Coronary artery (tissue), 2 donors: ENCODE measurements at places on chromosomes 1 and 21.

GRCh38 chr1:224784265-224785039 lies 145.0 kb upstream of the DNAH14 start:
- DNase-seq: no peak

GRCh38 chr1:164958982-164959768 lies 397.3 kb downstream of the LMX1A start:
- no peak for DNase-seq

DNA sequence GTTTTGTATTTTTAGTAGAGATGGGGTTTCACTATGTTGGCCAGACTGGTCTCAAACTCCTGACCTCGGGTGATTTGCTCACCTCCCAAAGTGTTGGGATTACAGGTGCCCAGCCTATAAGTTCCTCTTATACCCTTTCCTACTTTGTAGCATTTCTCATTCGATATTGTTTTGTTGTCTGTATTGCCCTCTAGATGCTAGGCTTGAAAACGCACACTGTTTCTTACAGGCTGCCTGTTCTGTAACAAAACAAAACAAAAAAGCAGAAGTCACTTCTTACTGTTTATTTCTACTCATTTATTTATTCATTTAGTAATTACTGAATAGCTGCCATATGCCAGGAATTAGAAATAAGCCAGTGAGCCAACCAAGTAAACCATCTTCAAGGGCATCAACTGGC lies 136.9 kb upstream of the BMP8A start:
- no peak for DNase-seq

GRCh38 chr1:165576536-165576935 lies 32.7 kb downstream of the LRRC52 start:
- DNase-seq: no peak

DNA sequence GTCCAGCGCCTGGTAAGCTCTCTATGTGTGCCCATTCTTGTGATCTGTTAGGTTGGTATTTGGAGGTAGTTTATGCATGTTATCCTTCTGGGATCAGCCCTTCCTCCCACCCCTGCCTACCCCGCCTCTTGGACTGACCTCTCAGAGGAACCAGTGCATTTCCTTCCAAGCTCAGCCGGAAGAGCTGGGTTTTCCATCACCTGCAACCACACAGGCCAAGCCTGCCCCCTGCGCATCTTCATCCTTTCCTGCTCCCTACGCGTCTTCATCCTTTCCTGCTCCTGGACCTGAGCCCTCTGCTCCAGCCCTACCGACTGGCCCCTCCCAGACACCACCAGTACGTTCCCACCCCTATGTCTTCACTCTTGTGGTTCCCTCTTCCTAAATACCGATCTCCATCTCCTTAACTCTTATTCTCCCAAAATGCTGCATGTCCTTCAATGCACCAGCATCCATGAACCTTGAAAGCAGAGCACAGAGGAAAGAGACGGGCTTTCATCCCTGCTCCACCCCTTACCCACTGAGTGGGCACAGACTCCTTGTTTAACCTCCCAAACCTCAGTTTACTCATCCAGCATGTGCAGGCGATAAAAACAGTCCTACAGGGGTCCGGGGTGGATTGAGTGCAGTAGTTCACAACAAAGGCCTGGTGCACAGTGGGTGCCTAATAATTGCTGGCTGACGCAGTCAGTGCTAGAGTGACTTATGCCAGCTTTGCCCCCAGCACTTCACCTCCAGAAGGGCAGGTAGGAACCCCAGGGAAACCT lies 526.3 kb downstream of the MATN1 start:
- no peak for DNase-seq

GRCh38 chr1:221241592-221241991 lies 362.3 kb downstream of the HLX start:
- no peak for DNase-seq

DNA sequence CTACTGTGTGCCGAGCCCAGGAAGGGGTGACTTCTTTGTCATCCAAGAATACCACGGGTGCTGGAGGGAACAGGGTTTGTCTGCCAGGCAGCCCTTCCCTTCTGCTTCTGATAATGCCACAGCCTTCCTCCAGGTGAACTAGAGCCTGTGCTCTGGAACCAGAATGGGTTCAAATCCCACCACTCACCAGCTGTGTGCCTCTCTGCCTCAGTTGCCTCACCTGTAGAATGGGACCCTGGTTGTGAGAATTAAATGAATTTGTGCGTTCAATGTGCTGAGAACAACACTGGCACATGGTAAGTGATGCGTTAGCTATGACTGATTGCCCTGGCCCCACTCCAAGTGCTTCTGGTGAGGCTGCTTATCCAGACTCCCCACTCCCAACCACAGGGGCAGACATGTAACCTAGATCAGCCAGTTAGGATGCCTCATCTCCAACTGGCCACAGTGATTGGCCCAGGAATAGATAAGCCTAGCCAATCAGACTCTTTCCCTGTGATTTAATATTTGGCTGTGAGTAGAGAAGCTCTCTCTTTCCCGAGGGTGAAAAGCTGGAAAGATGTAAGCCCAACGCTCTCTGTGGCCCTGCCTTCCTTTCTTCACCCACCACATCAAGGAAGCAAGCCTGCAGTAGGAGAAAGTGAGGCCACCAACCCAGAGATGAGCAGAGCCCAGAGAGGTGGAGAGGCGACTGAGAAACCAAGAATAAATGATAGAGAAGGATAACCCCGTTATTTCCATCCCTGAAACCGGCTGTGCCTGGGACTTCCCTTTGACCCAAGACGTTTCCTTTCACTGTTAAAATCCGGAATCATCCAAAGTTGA lies 20.8 kb upstream of the LAPTM5 start:
- no peak for DNase-seq

GRCh38 chr1:175808573-175808972 lies 65.2 kb upstream of the TNR start:
- DNase-seq: no peak

DNA sequence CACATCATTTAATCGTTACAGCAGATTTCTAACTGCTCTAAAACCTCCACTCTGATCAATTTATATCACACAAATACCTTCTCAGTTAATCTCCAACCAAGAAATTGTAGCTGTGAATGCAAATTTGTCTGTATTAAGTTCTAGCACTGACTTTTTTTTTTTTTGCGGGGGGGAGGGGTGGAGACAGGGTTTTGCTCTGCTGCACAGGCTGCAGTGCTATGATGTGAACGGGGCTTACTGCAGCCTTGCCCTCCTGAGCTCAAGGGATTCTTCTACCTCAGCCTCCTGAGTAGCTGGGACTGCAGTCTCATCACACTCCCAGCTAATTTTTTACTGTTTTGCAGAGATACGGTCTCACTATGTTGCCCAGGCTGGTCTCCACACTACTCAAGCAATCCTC lies 163.6 kb downstream of the RERE start:
- no peak for DNase-seq

DNA sequence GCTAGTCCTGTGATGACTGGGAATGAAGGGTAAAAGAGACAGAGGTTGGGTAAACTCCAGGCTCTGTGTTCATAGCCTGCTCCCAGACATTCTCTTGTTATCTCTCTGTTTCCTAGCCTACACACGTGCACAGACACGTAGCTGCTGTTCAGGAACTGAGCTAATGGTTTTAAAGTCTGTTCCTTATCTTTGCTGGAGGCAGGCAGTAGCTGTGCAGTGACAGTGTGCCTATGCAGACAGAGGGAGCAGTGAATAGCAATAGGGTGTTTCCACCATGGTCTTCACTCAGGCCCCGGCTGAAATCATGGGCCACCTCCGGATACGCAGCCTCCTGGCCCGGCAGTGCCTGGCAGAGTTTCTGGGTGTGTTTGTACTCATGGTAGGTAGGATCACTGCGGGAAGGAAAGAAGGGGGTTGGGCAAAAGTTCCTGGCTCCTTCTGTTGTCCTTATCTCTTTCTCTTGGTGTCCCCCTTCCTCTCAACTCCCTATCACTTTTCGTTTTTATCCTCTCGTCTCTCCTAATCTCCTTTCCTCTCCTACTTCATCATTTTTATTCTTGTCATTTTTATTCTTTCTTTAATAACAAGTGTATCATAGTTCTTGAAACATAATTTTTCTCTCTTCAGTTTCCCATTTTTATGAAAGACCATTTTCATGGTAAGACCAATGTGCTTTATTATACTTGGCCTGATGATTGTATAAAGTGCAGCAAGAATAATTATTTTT lies at the start of gene AQP10:
Gene AQP10, plus strand, starts transcription at position 212 of the 727 bp plus-strand sequence. Its CDS starts 63 bp downstream, at position 275.
- no peak for DNase-seq

GRCh38 chr1:174204697-174205308 lies 45.5 kb downstream of the RABGAP1L start:
- no peak for DNase-seq

- no peak for DNase-seq
These were observed 30.6 kb downstream of the FYB2 start for GRCh38 chr1:56788588-56788987.

DNA sequence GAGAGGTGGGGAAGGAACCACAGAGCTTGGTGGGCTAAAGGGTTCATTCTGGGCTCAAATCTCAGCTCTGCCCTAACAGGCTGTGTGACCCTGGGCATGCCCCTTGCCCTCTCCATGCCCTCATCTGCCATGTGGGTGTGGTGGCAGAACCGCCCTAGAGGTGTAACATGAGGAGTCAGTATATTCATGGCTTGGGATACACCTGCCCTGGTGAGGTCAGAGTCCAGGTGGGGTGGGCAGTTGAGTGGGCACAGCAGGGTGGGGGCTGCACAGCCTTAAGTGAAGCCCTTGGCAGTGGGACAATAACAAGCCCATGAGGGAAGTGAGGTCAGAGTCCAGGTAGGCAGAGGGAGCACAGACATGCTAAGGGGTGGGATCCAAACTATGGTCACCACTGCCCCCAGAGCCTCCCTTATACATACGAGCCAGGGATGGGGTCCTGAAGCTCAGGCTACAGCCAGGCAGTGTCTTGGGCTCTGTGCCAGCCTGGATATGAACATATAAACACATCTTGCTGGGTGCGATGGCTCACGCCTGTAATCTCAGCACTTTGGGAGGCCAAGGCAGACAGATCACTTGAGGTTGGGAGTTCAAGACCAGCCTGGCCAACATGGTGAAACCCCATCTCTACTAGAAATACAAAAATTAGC lies 59.0 kb upstream of the EFHD2 start:
- DNase-seq: no peak
